ENCODE measurements at places on chromosomes 3 and 15.

- no peak for DNase-seq
These were observed 139.3 kb downstream of the NFKBIZ start for GRCh38 chr3:101988596-101988995.

- DNase-seq, result peak; percentile 64
These were observed 359.7 kb upstream of the ROPN1 start for GRCh38 chr3:124351430-124352148.

GRCh38 chr3:124648551-124648950 is 81.7 kb upstream of the UMPS start:
- no peak for DNase-seq

DNA sequence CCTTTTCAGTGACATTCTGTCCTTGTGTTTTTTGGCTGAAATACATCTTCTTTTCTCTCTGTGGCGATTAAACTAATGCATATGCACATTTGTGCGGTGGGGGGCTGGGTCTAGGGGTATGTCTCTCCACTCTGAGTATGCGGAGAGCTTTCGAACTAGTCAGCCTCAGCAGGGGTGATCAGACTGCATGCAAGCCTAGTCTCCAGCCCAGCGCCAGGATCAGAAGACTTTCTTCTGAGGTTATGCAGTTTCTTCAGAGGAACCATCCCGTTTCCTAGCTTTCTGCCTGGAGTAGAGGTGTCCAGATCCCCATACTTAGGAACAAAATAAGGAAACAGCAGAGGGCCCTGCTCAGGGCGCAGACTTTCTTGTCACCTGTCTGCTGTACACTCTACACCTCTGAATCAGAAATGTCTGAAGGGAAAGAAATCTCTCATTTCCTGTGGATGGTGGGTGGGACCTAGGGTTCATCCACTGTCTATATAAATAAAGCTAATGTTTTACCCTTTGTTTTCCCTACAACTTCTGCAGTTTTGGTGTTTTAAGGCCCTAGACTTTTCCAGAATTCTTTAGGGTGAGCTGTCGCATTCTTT is 230.4 kb downstream of the ABHD5 start:
- no peak for DNase-seq

DNA sequence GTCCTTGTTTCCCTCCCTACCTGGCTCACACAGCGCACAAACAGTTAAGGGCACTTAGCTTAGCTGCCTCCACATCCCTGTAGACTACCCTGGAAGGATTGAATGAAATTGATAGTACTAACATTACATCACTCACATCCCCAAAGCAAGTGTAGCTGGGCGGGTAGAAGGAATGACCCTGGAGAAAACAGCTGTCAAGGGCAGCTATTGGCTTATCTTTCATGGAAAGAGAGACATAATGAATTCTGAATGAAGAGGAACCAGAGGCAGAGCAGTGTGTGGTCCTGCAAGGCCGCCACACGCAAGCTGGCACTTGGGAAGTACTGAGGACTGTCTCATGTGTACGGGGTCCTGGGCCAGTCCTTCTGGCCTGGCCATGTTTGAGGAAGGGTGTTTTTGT is 369.6 kb upstream of the RGMA start:
- DNase-seq, result no peak

DNA sequence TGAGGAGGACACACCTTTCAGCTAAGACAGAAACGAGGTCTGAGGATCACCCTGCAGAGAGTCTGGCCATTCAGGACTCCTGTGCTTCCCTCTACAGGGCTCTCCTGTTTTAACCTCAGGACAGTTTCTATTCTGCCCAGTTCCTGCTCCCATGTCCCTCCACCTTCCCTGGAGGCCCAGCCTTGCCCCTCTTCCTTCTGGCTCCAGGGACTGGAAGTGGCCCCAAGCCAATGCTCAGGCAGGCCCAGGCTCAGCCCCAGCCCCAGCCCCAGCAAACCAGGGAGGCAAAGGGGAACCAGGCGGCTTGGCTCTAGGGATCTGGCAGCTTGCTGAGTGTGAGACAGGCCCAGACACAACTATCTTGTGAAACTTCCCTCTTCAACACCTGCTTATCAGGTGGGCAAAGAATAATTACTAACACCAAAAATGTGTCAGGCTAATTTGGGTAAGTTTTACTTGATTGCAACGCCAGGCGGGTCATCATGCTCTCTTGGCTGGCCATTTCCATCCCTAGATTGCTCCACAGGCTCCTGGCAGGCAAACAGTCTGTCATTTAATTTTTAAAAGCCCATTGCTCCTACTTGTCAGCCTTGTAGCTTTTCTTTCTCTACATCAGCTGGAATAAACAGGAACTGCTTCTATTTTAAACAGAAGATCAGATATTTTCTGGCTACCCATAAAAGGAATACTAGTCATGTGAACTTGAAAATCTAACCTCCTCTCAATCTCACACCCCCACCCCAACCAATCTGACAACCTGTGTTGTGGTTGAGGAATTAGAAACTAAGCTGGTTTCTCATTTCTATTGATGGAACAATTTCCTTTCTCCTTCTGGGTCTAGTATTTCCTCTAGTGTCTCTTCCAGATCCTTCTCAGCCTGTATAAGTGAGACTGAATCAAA is 33.5 kb downstream of the UPK1B start:
- no peak for DNase-seq

DNA sequence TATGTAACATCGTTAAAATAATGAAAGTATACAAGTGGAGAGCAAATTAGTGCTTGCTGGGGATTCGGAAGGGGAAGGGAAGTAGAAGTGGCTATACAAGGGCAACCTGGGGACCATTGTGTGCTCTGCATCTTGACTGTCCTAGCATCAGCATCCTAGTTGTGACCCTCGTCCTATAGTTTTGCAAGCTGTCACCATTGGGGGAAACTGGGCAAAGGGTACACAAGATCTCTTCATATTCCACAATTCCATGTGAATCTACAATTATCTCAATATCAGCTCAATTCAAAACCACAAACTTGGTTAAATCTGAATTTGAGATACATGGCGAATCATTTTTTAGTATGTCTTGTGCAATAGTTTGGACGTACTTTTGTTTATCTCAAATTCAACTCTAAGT is 30.9 kb downstream of the WNT7A start:
- no peak for DNase-seq

DNA sequence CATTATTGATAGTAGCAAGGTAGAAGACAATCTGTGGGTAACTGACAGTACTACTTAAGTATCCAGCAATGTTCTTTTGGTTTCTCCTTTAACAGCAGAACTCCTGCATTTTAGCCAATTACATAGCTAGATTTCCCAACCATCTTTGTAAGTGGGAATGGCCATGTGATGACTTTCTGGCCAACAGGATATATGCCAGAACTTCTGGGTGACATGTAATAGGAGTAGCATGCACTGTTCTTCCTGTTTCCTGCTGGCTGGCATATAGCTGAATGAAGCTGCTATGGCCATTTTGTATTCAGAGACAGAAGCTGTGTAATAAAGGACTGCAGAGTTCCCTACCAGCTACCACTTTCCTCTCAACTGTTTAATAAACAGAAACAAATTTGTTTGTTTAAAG is 18.0 kb downstream of the SPICE1 start:
- DNase-seq, result no peak

DNA sequence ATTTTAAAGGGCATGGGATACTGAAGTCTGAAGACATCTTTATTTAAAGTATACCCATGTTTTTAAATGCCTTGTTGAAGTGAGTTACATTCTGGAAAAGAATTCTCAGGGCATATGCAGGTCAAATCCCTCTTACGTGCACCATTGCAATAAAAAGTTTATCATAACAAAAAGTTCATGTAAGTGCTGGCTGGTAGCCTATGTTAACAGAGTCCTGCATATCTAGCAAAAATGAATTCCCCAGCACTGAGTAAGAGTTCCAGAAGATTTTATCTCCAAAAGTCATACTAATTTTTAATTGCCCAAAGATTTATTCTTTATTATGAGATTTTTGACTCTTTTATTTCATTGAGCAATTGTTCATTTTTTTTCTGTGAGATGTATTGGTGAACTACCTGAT is 104.7 kb upstream of the ROBO1 start:
- DNase-seq, result peak; percentile 24

DNA sequence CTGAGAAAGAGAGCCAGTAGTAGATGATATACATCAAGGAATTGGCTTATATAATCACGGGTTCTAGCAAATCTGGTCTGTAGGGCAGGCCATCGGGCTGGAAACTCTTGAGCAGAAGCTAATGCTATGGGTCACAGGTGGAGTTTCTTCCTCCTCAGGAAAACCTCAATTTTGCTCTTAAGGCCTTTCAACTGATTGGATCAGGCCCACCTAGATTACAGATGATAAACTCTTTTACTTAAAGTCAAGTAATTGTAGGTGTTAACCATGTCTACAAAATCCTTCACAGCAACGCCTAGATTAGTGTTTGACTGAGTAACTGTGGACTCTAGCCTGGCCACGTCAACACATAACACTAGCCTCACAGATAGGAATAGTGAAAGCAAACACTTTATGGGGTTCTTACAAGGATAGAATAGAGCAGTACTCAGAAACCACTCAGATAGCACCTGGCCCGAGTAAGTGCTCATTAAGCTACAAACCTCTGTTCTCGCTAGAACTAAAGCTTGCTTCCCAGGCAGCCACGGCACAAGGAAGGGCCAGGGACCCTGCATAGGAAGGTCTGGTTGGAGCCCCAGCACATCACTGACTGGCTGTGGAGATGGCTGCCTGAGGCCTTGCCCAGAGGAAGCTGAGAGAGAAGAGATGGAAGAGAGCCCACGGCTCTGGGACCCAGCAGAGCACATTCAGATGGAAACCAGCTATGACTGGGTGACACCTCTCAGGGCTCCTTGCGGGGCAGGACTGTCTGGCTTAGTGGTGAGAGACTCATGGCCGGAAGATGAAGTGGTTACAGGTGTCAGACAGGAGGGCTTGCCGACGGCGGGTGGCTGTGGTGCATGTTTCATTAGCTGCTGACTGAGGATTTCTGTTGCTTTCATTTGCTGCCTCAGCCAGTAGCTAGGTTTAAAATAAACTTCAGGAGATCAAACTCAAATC is 202.5 kb upstream of the TLE3 start:
- DNase-seq, result no peak

- no peak for DNase-seq
These were observed 260.0 kb downstream of the ABHD5 start for GRCh38 chr3:43950775-43951174.

DNA sequence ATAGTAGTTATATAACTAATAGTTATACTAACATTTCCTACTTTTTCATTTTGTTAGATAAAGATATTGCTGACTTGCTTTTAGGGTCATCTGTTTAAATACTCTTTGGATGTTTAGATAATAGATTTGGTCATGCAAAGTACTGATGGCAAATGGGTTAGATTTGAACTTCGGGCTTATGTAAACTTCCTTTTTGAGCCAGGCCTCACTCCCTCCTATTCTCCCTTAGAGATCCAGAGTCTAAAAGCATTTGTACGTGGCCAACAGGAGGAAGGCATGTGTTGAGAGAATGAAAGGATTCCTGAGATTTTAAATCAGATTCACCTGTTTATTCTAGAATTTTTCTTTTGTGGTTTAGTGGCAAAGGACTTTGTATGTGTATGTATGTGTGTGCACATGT is 106.4 kb upstream of the GBE1 start:
- DNase-seq, result no peak

GRCh38 chr3:178618197-178618596 is 82.0 kb downstream of the KCNMB2 start:
- DNase-seq, result no peak

DNA sequence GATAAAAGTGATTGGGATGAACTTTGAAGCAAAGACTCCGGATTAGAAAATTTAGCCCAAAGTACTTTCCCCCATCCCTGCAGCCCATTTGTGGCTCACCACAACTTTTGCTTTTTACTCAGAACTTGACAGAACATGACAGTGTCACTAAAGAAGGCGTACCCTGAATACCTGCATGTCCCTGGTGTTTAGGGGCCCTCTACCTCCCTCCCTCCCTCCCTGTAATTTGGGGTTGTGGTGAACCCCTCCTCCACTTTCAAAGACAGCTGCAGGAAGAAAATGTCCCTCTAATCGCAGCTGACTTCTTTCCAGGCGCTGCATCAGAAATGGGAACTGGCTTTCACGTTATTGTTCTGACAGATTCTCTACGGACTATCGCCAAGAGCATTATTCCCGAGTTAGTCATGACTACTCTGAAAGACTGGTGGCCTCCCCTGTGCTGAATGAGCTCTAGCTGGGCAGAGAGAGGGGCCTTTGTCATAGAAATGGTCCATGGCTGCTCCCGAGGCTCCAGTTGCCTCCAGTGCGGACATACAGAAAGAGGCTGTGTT is 93.2 kb upstream of the ARHGEF3 start:
- no peak for DNase-seq

- no peak for DNase-seq
These were observed 66.3 kb downstream of the SSUH2 start for GRCh38 chr3:8578282-8578681.

GRCh38 chr15:69992348-69992747 is 105.4 kb downstream of the TLE3 start:
- DNase-seq, result no peak

GRCh38 chr3:177519588-177519987 is 322.3 kb upstream of the TBL1XR1 start:
- DNase-seq, result no peak

- DNase-seq, result no peak
These were observed 39.3 kb upstream of the PPP4R2 start for GRCh38 chr3:72957297-72957696.

DNA sequence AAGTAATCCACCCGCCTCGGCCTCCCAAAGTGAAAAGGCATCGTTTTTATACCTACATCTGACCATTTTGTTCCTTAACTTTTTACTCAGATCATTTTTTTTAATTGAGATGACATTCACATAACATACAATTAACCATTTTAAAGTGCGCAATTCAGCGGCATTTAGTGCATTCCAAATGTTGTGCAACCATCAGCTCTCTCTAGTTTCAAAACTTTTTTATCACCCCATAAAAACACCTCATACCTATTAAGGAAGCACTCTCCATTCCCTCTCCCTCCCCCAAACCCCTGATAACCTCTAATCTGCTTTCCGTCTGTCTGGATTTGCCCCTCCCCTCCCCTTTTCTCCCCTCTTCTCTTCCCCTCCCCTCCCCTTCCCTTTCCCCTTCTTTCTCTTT is 310.1 kb downstream of the UACA start:
- DNase-seq, result no peak

DNA sequence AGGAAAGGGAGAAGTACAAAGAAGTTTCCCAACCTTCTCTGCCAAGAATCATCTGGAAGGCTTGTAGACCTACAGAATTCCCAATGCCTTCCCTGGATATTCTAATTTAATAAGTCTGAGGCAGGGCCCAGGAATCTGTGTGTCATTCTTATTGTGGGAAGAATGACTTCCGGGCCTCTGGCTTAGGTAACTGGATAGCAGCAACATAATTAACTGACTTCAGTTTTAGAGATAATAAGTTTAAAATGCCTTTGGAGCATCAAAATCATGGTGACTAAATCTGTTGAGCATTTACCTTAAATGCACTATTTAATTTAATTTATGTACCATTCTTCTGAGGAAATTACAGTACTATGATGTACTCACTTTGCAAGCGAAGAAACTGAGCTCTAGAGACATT is 44.3 kb upstream of the TM4SF1 start:
- DNase-seq, result no peak

DNA sequence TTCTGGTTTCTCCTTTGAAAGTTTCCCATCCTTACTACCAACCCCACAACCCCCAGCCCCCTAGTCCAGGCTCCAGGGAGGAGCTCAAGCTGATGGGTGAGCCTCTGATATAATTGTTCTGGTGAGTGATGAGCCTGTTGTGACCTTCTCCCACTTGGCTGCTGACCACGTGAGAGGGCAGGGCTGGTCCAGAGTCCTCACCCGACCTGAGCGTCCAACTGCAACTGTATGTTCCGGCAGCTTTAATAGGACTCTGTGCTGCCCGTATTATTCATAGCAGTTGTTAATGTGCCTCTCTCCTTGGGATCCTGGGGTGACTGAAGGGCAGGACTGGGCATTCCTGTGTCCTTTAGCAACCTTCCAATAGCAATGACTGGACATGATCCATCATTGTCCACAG is 56.2 kb downstream of the B3GNT5 start:
- DNase-seq, result no peak

- DNase-seq, result no peak
These were observed 50.2 kb downstream of the SLCO2A1 start for GRCh38 chr3:133979553-133979952.
